RPMI7951 (cell line): ENCODE measurements at places on chromosomes 3 and 15.

DNA sequence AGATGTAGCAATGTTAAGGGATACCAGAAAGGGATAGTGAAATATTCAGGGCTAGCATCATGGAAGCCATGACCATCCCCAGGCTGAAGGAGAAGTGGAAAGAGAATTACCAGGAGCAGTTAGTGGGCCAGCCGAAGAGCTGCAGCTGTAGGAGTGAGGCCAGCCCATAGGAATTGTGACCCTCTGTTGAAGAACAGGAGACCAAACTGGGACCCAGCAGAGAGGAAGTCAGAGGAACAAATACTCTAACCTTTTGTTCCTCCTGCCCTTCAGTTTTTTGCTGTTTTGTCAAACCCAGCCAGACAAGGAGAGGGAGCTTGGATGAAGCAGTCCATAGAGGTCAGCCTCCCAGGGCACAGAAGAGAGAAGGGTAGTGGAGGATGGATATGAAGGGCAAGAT is 115.4 kb downstream of the CLSTN2 start:
- no peak for DNase-seq

DNA sequence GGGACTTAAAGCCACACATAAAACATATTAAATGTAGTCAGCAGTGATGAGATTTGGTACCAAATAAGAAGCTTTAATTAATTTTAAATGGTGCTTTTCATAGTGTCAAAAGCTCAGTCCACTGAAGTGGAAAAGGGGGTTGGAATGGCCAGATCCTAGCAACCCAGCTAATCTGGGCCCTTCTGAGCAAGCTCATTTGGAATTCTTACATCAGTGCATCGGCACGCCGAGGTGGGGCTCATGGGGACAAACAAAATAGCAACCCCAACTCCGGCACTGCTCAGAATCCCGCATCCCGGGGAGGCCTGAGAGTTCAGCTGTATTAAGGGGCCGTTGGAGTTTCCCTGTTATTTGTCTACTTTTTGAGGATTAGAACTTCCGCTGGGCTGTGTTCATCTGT is 526.4 kb downstream of the SOX2 start:
- no peak for DNase-seq

DNA sequence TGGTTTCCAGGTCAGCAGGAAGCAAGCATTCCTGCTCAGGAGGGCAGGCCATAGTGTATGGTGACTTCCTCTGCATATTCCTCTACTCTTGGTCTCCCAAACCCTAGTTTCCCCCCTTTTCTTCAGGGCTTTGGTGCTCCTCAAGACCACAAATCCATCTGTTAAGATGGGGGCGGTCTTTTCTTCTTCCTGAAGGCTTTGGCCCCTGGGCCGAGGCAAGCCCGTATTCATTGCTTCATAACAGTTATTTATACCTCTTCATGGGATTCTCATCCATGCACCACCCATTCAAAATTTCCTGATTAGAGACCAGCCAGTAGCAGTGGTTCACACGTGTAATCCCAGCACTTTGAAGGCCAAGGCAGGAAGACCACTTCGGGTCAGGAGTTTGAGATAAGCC is 62.1 kb upstream of the IL12A start:
- no peak for DNase-seq

DNA sequence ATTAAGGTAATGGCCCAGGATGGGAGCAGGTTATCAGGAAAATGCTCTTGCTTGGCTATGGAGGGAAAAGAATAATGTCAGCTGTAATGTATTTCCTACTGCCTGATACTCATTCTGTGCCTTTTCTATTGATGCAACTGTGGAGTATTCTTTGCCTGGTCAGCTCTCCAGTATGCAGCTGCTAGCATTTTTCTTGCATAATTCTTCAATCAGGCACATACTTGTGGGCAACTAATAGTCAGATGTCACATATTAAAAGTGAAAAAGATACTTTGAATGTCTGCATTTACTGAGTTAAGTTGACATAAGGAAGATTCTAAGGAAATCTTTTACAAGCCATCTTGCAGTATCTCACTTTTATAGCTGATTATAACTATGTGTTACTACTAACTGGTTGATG is 29.5 kb downstream of the CD80 start:
- DNase-seq: no peak

- peak; percentile 35 for DNase-seq
These were observed 82.7 kb downstream of the FOXB1 start for GRCh38 chr15:60086681-60087429.

DNA sequence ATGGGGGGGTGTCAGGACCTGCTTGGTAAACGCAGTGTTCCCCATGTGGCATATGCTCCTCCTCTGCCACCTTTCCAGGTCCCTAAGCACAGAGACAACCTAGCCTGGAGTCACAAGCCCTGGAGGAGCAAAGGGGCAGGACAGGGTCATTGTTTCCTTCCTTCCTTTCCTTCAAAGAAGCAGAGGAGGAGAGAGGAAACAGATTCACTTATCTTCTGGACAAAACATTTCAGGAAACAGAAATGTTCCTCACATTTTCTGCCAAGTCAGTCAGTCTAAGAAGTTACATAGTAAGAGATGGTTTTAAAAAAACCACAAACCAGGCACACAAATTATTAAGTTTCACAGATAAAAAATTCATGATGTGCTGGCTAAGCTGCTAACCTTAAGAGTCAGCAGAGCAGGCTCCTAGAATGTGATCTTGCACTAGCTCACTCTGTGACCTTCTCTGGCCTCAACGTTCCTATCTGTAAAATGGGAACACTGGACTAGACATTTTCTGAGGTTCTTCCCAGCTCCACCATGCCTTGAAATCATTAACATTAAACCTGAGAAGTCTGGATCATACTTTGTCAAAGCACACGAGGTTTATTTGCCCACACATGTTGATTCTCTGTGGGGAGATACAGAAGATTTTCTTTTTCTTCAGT is 47.9 kb downstream of the ATP13A5 start:
- DNase-seq: no peak

DNA sequence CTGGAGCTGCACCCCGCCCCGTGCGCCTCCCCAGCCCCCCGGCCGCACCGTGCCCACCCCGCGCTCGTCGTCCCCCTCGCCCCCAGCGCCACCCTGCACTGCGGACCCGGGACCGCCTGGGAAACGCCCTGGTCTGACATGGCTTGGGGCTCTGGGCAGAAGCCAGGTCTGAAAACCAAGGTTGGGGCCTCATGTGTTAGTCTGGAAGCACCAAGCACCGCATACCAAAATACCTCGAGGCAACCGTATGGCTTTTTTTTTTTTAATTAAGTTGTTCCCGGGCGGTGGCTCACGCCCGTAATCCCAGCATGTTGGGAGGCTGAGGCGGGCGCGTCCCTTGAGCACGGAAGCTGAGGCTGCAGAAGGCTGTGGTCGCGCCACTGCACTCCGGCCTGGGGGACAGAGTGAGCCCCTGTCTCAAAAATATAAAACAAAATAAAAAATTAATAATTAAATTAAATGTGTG is 91.5 kb upstream of the CHD2 start:
- DNase-seq: peak; percentile 89

DNA sequence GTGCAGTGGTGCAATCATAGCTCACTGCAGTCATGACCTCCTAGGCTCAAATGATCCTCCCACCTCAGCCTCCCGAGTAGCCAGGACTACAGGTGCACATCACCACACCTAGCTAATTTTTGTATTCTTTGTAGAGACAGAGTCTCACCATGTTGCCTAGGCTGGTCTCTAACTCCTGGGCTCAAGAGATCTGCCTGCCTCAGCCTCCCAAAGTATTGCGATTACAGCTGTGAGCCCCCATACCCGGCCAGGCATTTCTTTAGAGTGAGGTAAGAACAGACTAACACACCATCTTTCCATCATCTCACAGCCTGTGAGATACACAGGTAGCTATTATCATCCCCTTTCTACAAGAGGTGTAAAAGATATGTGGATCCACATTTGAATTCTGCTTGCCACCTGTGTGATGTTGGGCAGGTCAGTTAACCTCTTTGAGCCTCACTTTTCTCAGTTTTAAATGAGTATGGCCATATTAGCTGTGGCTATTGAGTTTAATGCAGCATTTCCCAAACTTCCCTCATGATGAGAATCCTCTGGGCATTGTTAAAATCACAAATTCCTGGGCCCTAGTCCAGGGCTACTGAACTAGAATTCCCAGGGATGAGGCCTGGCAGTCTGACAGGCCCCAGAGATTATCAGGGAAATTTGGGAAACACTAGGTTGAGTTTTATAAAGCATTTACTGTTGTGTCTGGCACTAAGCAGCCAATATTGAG is 46.0 kb downstream of the ANP32A start:
- no peak for DNase-seq

- no peak for DNase-seq
These were observed 13.4 kb downstream of the SLC38A3 start for GRCh38 chr3:50218448-50218847.

DNA sequence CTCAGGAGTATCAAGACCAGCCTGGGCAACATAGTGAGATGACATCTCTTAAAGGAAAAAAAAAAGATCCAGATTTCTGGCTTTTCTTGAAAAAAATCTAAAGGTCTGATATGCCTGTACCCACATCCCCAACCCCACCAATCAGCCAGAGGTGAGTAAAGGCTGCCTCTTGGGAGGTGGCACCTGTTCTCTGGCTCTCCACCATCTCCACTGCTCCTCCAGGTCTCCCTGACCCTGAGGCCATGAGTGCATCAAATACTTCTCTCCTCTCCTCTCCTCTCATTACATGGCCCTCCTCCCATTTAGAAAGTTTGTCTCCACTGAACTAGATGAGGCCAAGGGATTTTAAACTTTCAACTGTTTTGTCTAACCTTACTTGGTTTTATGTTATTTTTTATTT is 5.2 kb downstream of the SIAH2 start:
- no peak for DNase-seq

DNA sequence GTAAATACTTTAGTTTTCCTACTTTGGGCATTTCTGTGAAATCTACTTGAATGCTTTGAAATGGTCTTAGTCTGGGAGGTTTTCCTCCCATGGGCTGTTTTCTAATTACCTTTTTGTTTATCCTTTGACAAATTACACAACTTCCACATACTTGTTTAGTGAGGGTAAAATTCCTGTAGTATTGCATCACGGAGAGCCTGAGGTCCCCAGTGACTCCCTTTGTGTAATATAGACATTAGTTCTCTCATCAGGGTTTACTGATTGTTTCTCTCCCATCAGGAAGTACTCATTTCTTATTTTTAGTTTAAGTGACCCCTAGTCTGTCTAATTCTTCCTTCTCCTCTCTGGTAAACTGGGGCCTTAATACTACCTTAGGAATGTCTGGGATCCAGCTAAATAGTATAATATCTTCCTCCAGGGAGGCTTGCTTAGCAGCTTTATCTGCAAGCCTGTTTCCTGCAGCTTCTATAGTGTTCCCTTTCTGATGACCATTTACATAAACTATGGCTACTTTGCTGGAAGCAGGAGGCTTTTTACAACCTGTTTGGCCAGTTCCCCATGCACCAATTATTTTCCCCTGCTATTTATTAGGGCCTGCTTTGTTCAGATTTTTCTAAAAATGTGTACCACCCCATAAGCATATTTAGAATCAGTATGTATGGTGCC is 87.2 kb upstream of the XCR1 start:
- DNase-seq: peak; percentile 89

DNA sequence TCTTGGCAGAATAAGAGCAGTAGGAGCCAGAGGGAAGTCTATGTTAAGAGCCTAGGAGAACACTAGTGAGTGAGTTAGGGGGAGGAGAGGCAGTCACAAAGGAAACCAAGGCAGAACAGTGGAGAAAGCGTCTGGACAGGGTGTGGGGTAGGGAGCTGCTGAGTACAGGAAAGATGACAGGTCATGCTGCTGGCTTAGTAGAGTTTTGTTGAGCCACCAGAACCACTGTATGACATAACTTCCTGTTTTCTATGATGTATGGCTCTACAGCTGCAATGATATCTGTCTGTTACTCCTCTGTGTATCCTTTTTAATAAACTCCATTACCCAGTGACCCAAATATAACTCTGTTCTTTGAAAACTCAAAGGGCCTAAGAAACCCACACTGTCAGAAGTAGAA is 10.6 kb upstream of the STT3B start:
- no peak for DNase-seq

GRCh38 chr3:183779896-183780465 is 45.4 kb downstream of the MAP6D1 start:
- no peak for DNase-seq

GRCh38 chr3:10558736-10559135 is 53.4 kb upstream of the ATP2B2 start:
- no peak for DNase-seq

GRCh38 chr3:171865191-171865865 is 22.2 kb downstream of the TMEM212 start:
- no peak for DNase-seq

DNA sequence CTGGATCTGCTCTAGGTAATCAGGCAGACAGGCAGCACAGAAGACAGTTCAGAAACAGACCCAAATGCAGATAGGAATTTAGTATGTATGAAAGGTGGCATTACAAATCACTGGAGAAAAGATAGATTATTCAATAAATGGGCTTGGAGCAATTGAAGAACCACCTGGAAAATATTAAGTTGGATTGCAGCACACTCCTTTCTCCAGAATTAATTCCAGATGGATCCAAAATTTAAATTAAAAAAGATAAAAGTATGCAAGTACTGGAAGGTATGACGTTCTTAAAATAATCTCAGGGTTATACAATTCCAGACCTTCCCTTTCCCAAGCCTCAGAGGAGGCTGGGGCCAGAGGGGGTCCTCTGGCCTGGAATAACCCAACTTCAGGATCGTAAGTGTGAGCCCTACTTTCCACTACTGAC is 32.5 kb downstream of the HRH1 start:
- DNase-seq: peak; percentile 32

DNA sequence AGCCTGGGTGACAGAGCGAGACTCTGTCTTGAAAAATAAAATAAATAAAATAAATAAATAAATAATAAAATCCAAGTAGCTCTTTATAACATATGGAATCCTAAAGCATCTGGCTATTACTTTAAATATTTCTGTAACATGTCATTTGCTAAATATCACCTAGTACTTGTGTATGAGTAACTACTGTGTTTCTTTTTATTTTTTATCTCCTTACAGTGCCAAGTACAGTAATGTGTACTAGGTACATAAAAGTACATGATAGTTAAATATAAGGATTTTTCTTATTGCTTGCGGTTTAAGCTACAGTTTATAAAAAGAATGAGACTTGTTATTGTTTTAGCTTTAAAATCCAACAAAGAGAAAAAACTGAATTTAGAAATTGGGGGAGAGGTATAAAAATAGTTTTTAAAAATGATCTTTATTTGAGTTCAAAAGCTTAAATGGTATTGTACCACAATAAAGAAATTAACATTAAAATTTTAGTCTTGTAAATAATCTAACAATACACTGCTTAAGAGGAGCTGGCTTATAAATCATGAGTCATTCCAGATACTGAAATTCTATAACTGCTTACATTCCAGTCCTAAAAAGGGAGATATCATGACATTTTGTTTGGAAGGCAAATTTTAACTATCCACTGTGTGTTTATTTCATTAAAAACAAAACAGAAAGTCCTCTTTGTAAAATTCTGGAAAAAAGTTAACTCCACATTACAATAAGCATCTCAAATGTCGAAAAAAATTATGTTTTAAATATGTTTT is 73.1 kb downstream of the FGF7 start:
- DNase-seq: no peak

DNA sequence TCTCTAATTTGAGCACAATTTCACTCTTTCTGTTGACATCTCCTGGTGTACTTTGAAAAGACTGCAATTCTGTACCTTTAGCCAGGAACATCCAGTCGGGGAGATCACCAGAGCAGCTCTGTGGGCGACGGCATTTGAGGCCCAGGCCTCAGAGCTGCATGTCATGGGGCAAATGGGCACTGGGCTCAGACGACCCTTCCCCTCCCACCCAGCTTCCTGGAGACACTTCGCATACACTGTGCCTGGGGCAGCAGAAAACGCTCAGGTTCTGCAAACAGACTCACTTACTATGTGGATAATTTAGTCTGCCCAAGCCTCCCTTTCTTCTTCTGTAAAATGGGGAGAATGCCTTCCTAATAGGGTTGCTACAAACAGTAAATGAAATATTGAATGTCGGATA is 96.9 kb downstream of the HMG20A start:
- DNase-seq: no peak
